ENCODE measurements at places on chromosomes 2 and 18. TPM values are rescaled to one million over a fixed set of nuclear protein-coding genes. Genes with fewer than 3 reads are reported as not detected.

The IL36A gene
- polyA plus RNA-seq = not detected

DNA sequence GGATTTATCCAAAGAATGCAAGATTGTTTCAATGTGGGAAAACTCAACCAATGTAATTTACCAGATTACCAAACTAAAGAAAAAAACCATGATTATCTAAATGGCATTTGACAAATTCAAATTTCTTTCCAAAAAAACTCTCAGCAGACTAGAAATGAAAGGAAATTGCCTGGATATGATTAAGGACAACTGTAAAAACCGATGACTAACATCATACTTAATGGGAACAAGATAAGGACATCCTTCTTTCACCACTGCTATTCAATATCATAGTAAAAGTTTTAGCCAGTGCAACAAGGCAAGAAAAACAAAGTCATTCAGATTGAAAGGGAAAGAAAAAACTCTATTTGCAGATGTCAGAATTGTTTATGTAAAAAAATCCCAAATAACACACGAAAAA, 4.4 kb upstream of the CCDC150 start:
- no peak for DNase-seq

The GKN2 gene
- polyA plus RNA-seq = not detected

DNA sequence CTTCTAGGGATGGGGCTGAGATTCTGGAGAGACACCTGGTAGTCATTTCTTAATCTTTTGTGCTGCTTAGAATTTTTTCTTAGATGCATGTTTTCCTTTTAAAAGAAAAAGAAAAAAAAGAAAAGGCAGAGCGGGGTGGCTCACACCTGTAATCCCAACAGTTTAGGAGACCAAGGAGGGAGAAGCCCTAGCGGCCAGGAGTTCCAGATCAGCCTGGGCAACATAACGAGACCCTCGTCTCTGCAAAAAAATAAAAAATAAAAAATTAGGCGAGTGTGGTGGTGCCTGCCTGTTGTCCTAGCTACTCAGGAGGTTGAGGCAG, 46.0 kb upstream of the ATP6V1B1 start:
- DNase-seq = no peak

The RPIA gene
- polyA plus RNA-seq = 34.9 TPM

DNA sequence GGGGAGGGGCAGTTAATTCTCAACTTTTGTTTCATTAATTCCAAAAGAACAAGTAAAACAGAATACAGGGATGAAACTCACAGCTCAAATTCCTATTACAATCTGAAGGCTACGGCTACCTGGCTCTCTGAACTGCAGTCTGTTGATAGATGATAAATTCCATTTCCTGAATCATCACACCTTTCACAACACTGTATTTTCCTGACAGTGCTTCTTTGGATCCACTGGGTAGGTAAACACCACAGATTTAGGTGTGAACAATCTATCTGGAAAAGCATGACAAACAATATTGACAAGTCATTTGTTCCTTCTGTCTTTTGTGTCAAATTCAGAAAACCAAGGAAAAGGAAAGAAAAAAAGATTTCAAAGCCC, 843.2 kb downstream of the LRRTM4 start:
- DNase-seq = no peak

GRCh38 chr2:126302043-126302442, 353.9 kb upstream of the GYPC start:
- no peak for DNase-seq

- no peak for DNase-seq
These were observed 13.6 kb downstream of the TWSG1 start for GRCh38 chr18:9348079-9348671.

DNA sequence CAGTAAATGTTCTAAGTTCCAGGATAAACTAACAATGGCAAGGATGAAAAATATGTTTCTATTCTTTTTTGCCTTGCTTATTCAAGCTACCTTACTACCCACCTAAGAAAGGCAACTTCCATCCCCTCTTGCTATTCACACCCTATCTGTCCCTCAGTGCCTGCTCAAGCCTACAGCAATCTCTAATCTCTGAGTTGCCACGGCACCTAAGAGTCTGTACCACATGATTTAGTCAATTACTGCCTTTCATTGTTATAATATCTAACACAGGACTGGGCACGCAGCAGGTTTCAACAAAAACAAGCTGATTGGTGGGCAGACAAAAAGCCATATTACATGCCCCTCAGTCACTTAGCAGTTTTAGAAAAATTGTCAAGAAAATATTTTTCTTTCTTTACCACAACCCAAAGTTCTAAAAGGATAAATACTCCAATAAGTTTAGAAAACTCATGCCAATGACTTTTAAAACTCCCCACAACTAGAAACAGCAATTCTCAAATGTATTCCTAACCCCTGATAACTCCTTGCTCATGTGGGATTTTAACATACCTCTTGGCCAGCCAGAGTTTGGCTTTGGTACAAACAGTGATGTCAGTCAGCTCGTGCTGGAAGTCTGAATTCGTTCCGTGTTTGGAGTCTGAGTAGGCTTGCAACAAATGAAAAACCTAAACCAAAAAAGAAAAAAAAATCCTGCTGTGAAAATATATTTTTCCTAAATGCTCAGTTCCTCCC, 117.3 kb upstream of the ZFP36L2 start:
- DNase-seq = no peak

GRCh38 chr2:179936654-179937053, 70.4 kb downstream of the CWC22 start:
- no peak for DNase-seq

GRCh38 chr2:109290887-109291643, 162.1 kb downstream of the SH3RF3 start:
- no peak for DNase-seq

The LCT gene
- polyA plus RNA-seq = not detected

DNA sequence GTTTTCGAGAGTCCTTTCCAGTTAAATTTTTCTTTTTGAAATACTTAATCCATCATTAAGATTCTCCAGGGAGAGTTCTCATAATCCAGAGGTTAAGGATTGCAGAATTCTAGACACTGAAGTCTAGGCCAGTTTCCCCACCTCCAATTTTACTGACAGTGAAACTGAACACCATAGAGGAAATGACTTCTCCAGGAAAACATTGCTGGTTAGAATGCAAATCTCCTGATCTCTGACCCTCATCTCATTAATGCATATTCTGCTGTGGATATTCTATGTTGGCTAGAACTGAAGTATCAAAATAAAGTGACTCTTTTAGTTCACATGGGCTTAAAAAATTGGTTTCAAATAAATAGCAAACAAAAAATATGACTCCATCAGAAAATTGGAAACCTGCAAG, 105.8 kb upstream of the UGP2 start:
- no peak for DNase-seq

The KIF5C gene
- 3.8 TPM for polyA plus RNA-seq

DNA sequence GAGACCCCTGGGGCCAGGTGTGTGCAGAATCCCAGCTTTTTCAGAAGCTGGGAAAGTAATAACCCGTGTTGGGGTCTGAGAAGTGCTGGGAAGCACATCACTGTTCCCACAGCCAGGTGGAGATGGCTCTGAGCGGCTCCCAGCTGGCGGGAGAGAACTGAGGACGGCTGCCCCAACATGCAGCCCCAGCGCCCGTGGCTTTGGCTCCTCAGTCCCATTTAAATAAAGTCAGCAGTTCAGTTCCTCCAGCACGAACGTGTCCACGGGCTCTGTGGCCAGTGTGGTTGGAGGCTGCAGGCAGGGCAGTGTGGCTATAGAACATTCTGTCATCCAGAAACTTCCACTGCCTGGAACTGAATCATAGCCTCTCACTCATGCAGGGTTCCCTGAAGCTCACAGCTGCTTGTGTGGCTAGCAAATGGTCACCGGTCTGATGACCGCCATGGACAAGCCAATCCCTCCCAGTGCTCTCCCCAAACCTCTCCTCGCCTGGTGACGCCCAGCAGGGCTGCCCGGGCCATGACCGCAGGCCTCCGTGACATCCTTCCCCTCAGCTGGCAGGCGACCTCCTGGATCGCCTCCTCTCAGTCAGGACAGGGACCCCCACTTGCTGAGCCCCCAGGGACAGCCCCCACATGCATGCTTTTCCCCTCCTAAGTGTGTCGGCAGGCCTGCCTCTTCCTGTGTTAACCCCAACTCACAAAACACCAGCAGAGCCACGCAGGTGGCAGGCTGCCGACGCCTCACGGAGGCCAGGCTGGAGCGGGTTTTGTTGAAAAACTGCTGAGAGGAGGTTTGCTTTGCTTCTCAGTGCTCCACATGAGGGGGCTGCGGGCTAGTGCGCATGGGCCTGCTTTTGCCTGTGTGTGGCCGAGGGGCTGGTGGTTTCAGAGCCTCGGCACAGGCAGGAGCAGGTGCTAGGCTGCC, 1.3 kb downstream of the RTP5 start:
- DNase-seq = no peak

DNA sequence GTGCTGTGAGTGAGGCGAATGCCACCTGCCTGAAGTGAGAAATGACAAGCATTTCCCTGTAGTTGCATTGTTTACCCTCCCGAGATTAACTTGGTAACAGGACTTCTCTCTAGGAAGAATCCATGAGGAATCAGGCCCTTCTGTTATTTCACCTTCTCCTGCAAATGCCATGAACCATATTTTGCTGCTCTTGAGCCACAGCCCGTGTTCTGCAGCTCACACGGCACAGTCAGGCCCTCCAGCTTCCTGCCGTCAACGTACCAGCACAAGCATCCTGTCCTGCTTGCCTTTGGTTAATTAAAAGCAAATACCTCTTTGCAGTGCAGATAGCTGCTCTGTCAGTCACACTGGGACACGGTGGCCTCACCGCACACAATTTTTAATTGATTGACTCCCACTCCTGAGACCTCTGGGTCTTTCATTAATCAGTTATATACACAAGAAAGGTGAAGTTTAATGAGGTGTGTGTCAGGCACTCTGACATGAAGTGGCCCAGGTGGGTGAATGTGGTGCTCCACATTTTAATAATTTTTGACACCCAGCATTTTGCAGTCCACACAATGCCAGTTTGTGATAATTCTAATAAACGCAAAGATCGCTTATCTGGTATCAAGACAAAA, 95.3 kb upstream of the ASB18 start:
- DNase-seq = no peak

The CCBE1 gene
- 33.4 TPM for polyA plus RNA-seq

GRCh38 chr2:11342551-11343367, 1.7 kb downstream of the ROCK2 start:
- DNase-seq = no peak

DNA sequence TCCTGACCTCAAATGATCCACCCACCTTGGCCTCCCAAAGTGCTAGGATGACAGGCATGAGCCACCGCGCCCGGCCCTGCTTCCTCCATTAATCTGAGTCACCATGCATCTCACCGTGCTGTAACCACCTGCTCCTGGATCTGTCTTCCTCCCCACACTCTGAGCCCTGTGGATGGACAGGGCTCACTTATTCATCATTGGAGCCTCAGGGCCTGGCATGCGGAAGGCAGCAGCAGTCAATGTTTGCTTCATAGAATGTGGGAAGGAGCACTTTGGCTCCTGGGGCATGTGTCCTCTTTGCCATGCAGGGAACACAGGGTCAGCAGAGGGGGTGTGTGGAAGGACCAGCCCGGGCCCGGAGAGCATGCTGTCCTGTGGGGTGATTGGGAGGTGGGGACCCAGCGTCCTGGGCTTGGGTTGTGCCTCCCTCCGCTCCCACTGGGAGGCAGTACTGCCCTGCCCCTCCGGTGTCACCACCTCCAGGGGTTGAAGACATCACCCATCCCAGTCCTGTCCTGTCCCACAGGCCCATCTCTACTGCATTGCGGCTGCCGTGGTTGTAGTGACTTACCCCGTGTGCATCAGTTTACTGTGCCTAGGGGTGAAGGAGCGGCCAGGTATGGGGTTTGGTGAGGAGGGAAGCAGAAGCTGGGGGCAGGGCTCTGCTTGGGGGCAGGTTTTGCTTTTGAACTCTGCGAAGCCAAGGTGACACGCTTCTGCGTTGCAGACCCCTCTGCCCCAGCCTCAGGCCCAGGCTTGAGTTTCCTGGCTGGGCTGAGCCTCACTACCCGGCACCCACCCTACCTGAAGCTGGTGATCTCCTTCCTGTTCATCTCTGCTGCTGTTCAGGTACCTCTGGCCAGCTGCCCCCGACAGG, 11.5 kb downstream of the MFSD2B start:
- DNase-seq = no peak

The EDAR gene
- 3.0 TPM for polyA plus RNA-seq

GRCh38 chr18:75170022-75170789, 38.7 kb downstream of the PTGR3 start:
- no peak for DNase-seq

The SCYGR2 gene
- polyA plus RNA-seq = not detected

- no peak for DNase-seq
These were observed 178.9 kb downstream of the FHOD3 start for GRCh38 chr18:36476433-36476832.

The DNAJC5G gene
- 0.76 TPM for polyA plus RNA-seq

DNA sequence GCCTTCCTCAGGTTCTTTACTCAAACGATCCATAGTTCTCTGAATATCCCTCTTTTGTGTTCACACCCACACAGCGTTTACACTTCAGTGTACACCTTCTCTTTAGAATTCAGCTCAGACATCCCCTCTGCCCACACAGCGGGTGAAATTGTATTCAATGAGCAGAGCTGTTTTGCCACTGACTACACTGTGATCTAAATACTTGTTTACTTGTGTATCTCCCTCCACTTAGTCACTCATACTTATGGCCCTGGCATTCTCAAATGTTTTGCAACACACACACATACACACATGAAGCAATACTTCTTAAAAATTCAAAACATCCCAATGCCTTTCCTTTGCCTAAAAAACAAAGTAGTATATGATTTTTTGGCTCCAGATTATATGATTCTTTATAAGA, 297.1 kb downstream of the TMX3 start:
- no peak for DNase-seq

DNA sequence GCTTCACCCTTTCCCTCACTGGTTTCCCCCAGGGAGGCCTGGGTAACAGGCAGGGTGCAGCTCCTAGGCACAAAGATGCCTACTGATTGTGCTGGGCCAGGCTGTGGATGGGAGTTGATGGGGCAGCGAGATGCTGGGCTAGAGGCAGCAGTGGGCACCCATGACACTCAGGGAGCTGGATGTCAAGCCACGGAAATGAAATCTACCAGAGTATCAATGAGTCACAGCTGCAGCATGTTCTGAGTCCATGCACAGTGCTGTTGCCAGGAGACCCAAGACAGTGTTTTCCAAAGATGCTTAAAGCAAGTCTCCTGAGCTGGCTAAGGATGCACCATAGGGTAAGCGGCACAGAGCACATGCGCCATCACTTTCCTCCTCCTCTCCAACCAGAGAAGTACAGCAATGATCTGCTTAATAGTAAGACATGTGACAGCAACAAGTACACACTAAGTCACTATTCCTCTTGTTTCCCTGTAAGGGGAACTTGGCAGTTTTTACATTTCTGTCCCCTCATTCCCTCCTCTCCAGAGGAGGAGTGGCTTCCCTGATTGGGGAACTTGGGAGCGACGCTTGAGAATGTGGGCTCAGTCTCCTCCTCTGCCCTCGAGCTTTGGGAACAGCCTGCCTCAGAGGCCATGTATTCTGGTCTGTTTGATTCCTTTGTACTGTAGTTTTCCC, 57.2 kb downstream of the CDC42EP3 start:
- DNase-seq = no peak

DNA sequence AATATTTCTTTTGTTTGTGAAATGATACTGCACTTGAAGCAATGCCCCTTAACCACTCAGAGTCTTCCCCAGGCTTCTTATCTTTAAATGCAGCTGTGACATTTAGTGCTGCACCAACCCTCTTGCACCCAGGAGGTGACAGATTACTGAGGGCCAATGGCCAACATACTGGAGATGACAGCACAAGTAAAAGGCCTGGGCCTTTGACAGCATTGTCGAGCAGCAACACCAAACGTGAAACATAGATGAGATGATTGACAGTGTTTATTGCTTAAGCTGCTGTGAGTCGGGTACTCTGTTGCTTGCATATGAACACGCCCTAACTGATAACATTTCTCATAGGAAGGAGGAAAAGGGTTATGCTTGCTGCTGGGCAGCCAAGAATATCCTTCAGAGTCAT, 80.3 kb downstream of the THNSL2 start:
- no peak for DNase-seq

Data from right renal cortex interstitium (tissue), 3 donors.